ENCODE measurements at places on chromosomes 6 and 20. TPM values are rescaled to one million over a fixed set of nuclear protein-coding genes. Genes with fewer than 3 reads are reported as not detected.

The DDRGK1 gene
- 62.9 TPM for total RNA-seq

The HSPA1B gene
- total RNA-seq = 163 TPM

The NKAIN4 gene
- not detected for total RNA-seq

The STK4 gene
- 53.3 TPM for total RNA-seq

The PKHD1 gene
- total RNA-seq = 13.3 TPM

The RIPOR2 gene
- 12.1 TPM for total RNA-seq

The FKBP1C gene
- not detected for total RNA-seq

The B3GALT4 gene
- total RNA-seq = 20.2 TPM

The LAMA2 gene
- total RNA-seq = 43.4 TPM

All from ureter (tissue), 1 donor.